ENCODE measurements at places on chromosomes 2 and 18.
A peak's percentile ranks its signal among the peaks of the same experiment; 100 is the strongest.

DNA sequence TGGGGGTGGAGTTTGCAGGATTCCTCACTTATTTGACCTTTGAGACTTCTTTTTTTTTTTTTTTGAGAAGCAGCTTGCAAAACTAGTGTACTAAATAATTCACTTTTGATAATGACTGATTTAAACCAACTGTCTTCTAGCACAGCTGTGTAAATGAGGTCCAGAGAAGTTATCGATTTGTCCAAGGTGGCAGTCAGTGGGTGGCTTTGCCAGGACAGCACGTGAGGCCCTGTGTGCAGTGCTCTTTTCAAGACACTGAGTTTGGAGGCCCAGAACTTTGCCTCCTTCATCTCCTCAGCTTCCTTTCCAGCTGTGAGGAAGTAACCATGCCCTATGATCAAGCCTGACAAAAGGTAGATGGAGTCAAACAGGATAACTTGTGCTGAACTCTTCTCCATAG lies 92.9 kb upstream of the LCLAT1 start:
- DNase-seq = no peak

DNA sequence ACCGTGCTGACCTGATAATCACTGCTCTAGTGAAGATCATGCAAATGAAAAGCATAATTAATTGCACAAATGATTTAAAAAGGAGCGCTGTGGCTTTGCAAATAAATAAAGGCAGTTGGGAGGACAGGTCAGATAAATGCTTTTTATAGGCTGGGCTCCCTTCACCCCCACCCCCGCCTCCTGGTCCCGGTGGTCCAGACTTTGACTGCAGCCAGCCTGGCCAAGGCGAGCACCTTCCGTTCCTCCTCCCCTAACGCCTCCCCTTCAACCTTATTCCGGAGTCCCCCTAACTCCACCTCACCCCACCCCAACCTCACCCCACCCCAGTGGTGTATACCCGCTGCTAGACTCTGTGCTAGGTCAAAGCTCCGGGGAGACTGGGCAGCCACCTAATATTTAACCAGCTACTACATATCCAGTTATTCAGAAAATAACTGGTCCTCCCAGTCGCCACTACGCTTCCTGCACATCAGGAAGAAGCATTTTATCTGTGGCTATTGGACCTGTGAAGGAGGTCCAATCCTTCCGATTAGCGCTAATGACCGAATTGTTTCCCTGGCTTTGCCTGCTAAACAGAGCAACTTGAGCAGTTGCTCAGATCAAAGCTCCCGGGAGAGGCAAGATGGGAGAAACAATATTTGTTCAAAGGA lies 3.7 kb upstream of the SP9 start:
- DNase-seq = no peak

DNA sequence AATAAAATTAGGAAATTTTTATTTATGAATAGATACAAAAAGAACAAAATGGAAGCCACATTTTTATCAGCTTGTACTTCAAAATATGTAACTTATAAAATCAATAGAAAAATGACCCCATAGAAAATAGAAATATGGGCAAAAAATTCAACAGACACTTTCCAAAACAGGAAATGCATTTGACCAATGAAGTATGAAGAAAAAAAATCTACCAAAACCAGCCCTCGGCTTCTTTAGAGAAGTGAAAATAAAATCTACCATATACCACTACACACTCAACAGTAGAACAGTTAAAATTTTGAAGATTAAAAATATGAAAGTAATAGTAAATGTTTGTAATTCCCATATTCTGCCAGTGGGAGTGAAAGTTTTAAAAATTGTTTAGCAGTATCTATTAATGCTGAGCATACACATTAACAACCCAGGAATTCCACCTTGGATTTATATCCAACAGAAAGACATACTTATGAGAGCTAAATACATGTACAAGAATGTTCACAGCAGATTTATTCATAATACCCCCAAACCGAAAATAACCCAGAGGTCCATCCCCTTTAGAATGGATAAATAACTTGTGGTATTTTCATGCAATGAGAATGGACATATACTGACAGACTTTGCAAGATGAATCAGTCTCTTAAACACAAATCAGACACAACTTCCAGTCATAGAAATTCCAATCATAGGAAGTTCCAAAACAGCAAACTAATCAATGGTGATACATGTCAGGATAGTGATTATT lies 318.0 kb downstream of the FIGN start:
- no peak for DNase-seq

GRCh38 chr2:143844986-143845385 lies 674.9 kb downstream of the ZEB2 start:
- DNase-seq = no peak

DNA sequence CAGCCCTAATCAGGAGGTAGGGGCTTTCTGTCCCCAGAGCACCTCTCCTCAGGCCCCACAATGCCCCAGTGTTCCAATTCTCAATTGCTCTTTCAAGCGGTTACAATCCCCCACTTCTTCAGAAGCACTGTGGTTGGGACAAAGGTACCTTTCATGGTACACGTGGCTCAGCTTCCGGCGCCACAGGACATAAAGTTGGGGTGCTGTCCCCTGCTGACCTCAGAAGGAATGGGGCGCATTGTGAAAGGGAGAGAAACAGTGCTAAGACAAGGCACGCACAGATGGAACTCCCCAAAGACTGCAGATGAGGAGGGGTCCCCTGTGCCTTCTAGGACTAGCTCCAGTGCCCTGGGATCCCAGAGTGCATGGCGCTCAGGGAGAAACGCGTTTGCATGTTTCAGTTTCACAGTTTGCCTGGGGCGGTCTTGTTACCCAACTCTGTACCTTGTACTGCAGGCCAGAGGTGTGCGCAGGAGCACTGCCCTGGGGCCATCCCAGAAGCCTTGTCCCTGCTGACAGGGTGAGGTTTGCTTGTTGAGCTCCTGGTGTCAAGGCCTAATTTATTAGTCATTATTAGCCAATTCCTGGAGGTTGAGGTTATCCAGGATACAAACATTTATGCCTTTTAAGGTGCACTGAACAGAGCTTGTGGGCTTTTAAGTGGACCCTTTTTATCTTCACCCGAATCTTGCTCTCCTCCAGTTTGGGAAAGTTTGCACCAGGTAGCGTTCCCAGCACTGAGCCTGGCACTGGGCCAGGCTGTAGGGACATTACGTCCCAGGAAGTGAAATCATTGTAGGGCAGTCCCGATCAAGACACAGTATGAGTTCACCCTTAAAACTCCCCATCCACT lies 7.6 kb downstream of the CNDP1 start:
- DNase-seq = no peak

DNA sequence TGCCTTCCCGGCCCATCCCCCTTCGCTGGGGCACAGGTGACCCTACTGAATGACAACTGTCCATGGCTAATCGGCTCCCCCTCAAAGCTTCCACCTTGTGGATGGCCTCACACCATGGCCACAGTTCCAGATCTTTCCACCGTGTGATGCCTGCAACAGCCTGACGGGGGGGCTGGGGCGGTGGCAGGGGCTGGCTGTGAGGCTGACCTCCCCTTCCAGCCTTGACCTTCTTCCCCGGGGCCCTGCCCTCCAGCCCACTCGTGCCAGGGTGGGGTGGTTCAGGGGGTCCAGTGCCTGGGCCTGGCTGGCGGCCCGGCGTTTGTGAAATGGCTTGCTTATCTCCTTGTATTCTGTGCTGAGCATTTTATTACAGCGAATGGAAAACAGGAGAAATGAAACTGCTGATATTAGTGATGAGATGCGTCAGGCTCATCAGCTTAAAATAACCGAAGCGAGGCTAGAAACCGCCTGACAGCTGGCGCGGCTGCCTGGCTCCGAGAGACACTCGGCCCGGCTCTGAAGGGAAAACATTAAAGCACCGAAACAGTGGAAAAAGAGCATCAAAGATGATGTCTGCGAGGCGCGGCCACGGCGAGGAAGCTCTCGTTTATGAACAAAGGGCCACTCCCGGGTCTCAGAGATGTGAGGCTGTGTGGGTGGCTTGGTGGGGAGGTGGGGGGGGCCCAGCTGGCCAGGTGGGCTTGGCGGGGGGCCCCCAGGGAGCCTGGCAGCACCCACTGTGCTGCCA lies 916 bp upstream of the PDCD1 start:
- no peak for DNase-seq

GRCh38 chr2:98445683-98446581 lies 1.3 kb downstream of the INPP4A start:
- peak; percentile 34 for DNase-seq

GRCh38 chr2:118055512-118056164 lies 32.6 kb upstream of the INSIG2 start:
- DNase-seq = no peak

DNA sequence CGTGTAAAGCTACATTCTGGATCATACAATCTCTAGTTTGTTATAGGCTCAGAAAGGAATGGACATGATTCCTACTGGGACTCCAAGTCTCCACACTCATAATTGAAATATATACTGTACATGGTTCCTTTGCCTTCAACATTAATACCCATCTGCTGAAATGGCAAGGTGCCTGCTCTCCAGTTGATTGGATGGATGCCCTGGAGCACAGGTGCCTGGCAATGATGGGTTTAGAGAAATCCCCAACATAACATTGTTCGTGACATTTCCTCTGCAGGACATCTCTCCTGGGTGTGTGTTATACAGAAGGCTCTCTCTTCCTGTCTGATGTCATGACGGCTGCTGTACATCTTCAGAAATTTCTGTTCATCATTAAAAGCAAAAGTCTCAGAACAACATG lies 449.7 kb upstream of the CWC22 start:
- no peak for DNase-seq

DNA sequence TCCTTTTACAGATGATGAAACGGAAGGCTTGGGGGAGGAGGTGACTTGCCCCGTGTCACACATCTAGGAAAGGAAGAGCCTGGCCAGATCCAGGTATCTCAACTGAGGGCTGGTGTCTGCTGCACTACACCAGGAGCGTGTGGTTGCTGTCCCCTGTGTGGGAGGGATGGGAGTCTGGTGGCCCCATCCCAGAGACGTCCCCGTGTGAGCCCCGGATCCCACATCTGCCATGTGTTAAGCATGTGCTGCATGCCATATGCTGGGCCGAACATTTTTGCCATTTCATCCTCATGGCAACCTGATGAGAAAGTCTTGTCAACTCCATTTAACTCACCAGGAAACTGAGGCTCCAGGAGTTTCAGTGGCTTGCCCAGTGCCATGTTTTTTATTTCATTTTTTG lies 4.2 kb downstream of the GAREM2 start:
- DNase-seq = no peak

- DNase-seq = no peak
These were observed 123.2 kb upstream of the BCL2L11 start for GRCh38 chr2:110997331-110998045.

DNA sequence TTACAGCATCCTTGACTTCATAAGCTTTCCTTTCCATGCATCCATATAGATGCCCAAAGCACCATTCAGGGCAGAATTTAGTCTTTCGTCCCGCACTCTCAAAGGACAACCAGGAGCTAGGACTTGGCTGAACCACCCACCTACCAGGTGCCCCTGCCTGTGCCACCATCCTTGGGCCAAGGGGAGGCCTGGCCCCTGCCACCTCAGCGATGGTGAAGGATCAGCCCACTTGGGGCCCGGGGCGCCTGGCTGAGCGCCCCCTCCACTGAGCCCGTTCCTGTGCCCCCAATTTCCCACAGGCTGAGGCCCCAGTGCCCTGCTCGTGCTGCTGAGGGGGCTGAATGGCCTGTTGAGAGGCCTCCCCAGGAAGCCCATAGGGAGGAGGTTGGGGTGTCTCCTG lies 33.3 kb upstream of the ALPP start:
- DNase-seq = no peak

GRCh38 chr2:64273524-64274398 lies 129.5 kb upstream of the PELI1 start:
- DNase-seq = no peak

DNA sequence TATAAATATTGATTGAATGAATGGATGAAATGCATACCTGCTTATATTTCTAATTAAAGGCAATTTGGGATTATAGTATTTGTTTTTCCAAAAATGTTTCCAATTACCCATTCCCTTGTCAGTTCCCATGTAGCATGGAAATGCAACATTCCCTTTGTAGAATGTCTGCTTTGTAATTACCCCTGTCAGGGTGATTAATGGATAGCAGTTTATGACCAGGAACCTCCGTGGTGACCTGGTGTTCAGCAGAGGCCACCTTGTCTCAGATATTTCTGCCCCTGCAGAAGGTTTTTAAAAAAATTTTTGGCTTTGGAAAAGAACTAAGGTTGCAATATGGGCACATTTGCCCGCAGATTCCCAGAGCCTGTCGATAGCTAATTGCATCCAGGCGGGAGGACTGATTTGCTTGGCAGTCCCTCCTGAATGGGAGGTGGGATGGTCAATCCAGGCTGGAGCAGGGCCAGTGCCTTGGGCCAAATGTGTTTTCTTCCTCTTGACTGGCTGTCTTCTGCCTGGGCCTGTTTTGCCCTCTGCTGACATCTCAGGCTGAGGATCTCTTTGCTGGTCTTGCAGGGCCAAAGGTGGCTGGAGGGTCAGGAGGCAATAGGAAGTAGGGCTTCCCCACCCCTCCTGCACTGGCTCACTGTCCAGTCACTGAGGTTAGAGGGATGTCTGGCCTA lies 82.1 kb downstream of the TMEM182 start:
- no peak for DNase-seq

- DNase-seq = no peak
These were observed 727.6 kb upstream of the DDX18 start for GRCh38 chr2:117086943-117087250.

GRCh38 chr2:24832521-24832920 lies 39.3 kb downstream of the CENPO start:
- no peak for DNase-seq

DNA sequence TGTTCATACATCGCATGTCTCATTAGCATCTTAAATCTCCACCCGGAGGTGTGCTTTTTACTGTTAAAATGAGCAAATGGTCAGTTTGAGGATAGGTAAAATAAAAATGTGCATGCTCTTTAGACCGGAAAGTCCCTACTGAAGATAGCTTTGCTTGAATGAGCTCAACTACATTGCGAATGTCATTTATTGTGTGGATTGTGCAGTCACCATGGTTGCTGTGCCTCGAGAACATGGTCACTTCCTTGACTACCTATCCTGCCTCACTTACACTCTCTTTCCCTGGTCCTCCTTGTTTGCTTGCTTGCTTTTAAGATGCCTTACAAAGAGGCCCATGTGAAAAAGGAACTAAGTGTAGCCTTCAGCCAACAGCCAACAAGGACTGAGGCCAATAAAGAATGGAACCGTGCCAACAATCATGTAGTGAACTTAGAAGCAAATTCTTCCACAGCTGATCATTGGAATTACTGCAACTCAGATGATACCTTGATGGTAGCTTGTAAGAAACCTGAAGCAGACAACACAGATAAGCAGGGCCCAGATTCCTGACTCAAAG lies 72.2 kb upstream of the BARD1 start:
- DNase-seq = no peak

- no peak for DNase-seq
These were observed 3.7 kb downstream of the PLEK start for GRCh38 chr2:68368654-68369336.

GRCh38 chr2:32743480-32744236 lies 115.8 kb downstream of the TTC27 start:
- no peak for DNase-seq

DNA sequence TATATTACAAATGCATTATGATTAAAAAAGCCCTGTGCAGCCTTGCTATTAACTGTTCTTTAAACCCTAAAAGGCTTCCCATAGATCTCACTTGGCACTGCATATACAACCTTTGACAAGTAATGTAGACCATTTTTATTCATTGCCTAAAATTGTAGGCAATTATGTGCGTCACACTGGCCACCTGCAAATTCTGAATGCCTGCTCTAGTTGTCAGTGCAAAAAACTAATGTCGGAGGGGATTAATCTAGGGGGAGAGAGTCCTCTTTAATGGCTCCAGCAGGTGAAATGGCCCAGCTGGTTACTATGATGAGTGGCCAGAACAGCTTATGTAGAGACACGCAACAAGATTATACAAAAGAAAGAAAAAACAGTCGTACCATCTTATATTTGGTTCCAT lies 123.2 kb downstream of the OLA1 start:
- no peak for DNase-seq

GRCh38 chr2:133825778-133826177 lies 257.5 kb upstream of the NCKAP5 start:
- no peak for DNase-seq

Measured in hematopoietic multipotent progenitor cell treated with erythropoietin and hydrocortisone succinate and interleukin-3 and kit ligand, for 15 days (in vitro differentiated cells).